Fibroblast of lung (primary cell): ENCODE measurements at places on chromosomes 1 and 21. TPM values are rescaled to one million over a fixed set of nuclear protein-coding genes. Genes with fewer than 3 reads are reported as not detected.
A peak's percentile ranks its signal among the peaks of the same experiment; 100 is the strongest.

DNA sequence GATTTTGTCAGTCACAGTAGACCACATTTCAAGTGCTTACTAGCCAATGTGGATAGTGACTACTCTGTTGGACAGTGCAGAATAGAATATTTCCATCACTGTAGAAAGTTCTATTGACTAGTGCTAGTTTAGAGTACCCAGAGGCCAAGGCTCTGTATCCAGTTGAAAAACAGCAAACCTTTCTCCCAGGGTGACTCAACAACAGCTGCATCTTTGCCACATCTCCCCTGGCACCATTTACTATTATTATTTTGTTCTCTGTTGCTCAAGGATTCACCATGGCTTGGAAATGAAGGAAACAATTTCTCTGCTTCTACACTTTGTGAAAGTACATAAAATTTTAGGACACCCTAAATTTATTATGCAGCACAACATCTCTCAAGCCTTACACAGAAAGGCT, 85.3 kb upstream of the WDR26 start:
- DNase-seq = peak; percentile 50

The S1PR1 gene
- 10.4 and 16.7 TPM in 2 replicates for total RNA-seq

- no peak for DNase-seq
These were observed 9.3 kb upstream of the KLHDC8A start for GRCh38 chr1:205365945-205366463.

The ATP13A2 gene
- 7.7 and 10.9 TPM in 2 replicates for total RNA-seq

The RTCA gene
- total RNA-seq = 35.4 and 45.9 TPM in 2 replicates

DNA sequence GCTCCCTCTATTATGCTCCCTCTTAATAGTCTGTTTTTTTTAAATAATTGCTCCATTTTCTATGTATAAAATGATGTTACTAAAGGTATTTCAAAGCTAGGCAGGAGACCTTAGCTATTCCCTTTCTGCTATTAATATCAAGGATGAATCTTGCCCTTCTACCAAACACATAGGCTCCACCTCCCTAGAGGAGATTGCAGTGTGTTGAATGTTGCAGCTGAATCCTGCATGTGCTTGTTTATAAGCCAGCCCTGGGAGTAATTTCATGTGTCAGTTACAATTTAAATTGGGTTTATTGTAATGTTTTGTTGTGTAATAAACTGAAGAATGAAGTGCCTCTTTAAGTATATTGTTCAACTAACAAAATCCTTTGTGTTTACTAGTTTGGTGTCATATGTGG, 66.0 kb downstream of the TMEM200B start:
- peak; percentile 15 for DNase-seq

DNA sequence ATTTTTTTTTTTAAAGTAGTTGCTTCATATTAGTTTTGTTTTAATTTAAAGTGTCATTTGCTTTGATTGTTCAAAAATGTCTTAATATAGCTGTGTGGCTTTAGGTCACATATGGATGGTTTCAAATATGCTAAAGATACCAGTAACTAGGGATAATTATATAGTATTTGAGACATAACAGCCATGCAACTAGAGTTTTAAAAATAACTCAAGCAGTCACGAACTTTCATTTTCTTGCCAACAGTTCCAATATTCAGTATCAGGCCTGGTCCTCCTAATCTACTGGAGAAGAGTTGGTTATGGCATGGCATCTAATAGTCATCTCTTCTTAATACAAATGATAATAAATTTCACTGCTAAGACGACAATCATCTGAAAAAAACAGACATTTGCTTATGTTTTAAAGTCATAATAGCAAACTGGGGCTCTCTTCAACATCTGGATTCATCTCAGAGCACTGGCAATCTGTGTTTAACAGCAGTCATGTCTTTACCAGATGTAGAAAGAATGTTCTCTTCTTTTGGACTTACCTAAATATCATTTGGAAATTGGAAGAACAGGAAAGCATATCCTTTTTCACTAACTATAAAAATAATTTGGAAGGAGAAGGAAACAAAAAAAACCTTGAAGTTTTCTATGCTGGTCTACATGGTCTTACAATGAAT, 24.1 kb upstream of the A3GALT2 start:
- DNase-seq = no peak

The ARHGAP29 gene
- total RNA-seq = 20.5 and 26.6 TPM in 2 replicates

GRCh38 chr21:44865561-44866280, 7.8 kb downstream of the PTTG1IP start:
- DNase-seq = no peak

GRCh38 chr1:60463786-60464185, 390.2 kb upstream of the C1orf87 start:
- DNase-seq = no peak

The AK5 gene
- total RNA-seq = 21.6 and 87.7 TPM in 2 replicates

The C1orf116 gene
- not detected in 2 replicates for total RNA-seq

- peak; percentile 84 for DNase-seq
These were observed 49.8 kb downstream of the KCNT2 start for GRCh38 chr1:196558411-196558810.

- no peak for DNase-seq
These were observed 24.0 kb upstream of the LIN9 start for GRCh38 chr1:226332947-226333346.

DNA sequence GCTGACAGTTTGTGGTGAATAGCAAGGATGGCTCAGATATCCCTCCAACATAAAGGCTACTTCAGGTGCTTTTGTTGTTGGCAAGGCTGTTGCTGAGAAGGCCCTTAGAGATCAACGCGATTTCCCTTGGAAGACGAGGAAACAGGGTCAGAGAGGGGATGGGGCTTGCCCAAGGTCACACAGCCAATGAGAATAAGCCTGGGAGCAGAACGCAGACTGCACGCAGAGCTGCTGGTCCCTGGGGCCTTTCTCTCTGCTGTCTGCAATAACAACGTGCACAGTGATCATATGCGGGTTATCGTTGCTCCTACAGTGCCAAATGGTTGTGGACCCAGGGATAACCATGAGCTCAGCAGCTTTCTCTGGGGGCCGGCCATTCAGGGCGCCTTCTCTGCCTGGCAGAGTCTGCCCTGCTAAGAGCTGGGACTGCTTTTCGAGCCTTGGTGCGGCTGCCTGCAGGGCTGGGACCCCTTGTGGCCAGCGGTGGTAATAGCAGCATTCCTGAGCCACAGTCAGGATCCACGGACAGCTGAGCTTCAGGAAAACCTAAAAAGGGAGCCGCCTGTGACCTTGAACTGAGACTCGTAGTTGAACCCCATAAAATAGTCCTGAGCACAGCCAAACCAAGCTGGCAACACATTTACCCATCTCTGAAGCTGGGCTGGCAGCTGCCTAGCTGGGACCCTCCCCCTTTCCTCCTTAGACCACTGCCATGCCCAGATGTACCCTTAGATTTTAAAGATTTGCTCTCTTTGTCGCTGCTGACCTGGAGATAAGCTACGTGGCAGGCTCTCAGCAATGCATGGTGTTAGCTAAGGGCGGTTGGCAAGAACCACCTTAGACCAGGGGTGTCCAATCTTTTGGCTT, 39.8 kb downstream of the HTR6 start:
- DNase-seq = peak; percentile 68

The AADACL3 gene
- not detected in 2 replicates for total RNA-seq

DNA sequence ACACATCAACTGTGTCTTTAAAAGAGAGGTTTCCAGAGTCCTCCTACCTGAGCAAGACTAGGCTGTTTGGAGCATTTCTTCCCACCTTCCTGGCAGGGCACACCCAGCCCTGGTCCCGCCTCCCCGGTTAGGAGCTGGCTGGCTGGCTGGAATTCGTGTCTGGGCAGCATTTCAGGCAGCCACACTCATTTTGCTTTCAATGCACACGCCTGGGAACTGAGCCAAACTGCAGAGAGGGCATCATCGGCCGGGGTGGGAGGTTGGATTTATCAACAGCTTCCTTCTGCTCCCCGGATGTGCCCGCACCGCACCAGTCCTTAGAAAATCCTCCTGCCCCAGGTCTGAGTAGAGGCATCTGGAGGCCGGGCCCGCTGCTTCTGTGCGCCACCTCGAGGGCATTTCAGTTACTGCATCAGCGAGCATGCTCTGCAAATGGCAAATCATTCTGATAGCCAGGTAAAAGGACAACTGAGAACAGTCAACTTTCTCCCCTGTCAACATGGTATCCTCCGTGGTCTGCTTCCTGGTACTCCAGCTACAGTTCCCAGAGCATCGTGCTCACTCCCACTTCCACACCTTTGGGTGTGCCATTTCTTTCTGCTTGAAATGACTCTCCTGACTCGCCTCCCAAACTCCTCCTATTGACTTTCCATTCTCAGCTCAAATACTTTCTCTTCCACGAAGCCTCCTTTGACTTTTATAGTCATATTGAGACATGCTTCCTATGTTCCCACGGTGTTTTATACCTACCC, 20.6 kb downstream of the TCEA3 start:
- DNase-seq = peak; percentile 94

GRCh38 chr1:181135815-181136737, 47.6 kb downstream of the IER5 start:
- peak; percentile 94 for DNase-seq

DNA sequence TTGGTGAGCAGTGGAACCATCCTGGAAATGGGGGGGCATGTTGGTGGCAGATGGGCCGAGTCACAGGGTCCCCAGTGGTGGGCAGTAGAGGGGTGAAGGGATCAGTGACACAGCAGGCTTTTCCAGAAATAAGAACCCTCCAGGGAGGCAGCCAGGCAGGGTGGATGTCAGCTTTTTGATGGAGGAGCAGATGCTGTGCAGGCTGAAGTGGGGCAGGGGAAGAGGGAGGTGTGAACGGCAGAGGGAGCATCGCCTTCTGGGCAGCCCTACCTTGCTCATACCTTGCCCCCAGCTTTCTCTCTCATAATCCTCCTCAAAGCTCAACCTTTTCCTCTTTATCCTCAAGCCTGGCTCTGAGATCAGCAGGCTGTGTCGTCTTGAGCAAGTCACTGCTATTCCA, 131.8 kb upstream of the IPO9 start:
- no peak for DNase-seq

The PAQR6 gene
- 0.26 and 0.33 TPM in 2 replicates for total RNA-seq

GRCh38 chr1:61743716-61744580, 1.7 kb downstream of the PATJ start:
- DNase-seq = peak; percentile 59

DNA sequence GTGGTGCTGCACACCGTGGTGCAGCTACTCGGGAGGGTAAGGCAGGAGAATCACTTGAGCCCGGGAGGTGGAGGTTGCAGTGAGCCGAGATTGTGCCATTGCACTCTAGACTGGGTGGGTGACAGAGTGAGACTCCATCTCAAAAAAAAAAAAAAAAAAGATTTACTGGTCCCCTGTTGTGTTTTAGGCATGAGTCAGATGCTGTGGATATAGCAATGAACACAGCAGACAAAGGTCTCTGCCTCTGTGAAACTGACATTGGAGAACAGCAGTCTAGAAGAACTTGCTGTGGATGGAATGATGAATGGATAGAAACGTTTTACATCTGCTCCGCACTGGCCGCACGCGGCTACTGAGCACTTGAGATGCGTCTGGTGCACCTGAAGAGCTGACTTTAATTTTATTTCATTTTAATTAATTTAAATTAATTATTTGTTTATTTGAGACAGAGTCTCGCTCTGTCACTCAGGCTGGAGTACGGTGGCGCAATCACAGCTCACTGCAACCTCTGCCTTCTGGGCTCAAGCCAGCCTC, 24.5 kb upstream of the EPHA2 start:
- DNase-seq = no peak

The KCNJ10 gene
- total RNA-seq = not detected in 2 replicates

GRCh38 chr1:161266202-161266601, 7.7 kb downstream of the PCP4L1 start:
- peak; percentile 19 for DNase-seq

GRCh38 chr1:87093286-87093685, 178.9 kb downstream of the HS2ST1 start:
- DNase-seq = no peak

The RAB3B gene
- 7.2 and 36.5 TPM in 2 replicates for total RNA-seq

- no peak for DNase-seq
These were observed 82.6 kb upstream of the F3 start for GRCh38 chr1:94624203-94624602.

DNA sequence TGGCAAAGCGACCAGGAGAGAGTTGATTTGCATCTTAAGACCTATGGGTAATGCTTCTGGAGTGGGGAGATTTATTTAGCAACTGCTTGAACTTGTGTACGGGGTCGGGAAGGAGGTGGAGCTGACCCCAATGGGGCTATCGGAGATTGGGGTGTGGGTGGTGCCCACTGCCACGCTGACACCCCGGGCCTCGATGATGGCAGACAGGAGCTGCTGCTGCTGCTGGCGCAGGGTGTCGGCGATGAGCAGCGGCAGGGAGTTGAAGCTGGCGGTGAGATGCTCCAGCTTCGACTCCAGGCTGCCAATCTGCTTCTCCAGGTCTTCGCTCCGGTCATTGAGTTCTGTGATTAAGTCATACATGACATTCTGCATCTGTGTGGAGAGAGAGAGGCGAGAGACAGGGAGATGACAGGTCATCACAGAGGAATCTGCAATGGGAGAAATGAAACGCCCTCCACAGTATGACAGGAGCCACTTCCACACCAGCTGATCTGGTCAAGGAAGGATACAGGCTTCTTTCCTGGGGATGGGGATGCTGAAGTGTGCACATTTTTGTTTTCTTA, 100.0 kb upstream of the ADAR start:
- DNase-seq = no peak

The OR10J4 gene
- total RNA-seq = not detected in 2 replicates

GRCh38 chr1:213828867-213829266, 158.9 kb upstream of the PROX1 start:
- DNase-seq = no peak

DNA sequence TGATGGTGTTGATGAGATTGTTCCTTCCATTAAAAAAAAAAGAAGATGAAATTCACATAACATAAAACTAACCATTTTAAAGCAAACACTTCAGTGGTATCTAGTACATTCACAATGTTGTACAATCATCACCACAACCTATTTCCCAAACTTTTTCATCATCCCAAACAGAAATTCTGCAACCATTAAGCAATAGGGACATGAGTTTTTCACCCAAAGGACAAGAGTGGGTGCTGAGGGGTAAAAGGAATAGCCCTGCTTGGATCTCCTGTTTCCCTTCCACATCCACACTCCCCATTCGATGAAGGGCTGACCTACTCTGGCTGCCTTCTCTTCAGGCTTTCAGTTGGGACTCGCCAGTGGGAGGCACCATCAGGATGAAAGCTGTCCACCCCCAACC, 59.3 kb downstream of the SLC9A1 start:
- no peak for DNase-seq

- DNase-seq = peak; percentile 62
These were observed at the start of gene NAXE for GRCh38 chr1:156591432-156592157. NAXE (plus strand) TSS chr1:156591776; CDS start chr1:156591805, 29 bp downstream.

The SERPINC1 gene
- under 0.01 TPM in 1 of 2 replicates, not detected in the other for total RNA-seq

The OR10J1 gene
- not detected in 2 replicates for total RNA-seq

The IQCC gene
- total RNA-seq = 1.3 and 2.3 TPM in 2 replicates

The SPATA45 gene
- total RNA-seq = 0.51 and 0.83 TPM in 2 replicates

The FMO4 gene
- total RNA-seq = 4.6 and 7.3 TPM in 2 replicates

The HSD3B1 gene
- total RNA-seq = not detected in 2 replicates

The CCDC30 gene
- total RNA-seq = 1.3 TPM in 2 replicates
